CD4-positive, alpha-beta T cell (primary cell): ENCODE measurements at places on chromosomes 16 and 17. TPM values are rescaled to one million over a fixed set of nuclear protein-coding genes. Genes with fewer than 3 reads are reported as not detected.

- H3K4me3 ChIP-seq, result no peak overlapping the region
- no peak for DNase-seq
- H3K27me3 ChIP-seq, result no peaks in the 10 kb centered on the region
- no peak overlapping the region for H3K27ac ChIP-seq
- H3K4me1 ChIP-seq, result peaks cover 10% of the 10 kb centered on the region
These were observed 12.3 kb downstream of the LRRC3C start for GRCh38 chr17:39939588-39940419.

- no peaks in the 10 kb centered on the region for H3K27me3 ChIP-seq
- no peak overlapping the region for H3K27ac ChIP-seq
- H3K4me3 ChIP-seq, result no peak overlapping the region
- peaks cover 57% of the 10 kb centered on the region for H3K36me3 ChIP-seq
These were observed 61.9 kb downstream of the BANP start for GRCh38 chr16:88013091-88013609.

DNA sequence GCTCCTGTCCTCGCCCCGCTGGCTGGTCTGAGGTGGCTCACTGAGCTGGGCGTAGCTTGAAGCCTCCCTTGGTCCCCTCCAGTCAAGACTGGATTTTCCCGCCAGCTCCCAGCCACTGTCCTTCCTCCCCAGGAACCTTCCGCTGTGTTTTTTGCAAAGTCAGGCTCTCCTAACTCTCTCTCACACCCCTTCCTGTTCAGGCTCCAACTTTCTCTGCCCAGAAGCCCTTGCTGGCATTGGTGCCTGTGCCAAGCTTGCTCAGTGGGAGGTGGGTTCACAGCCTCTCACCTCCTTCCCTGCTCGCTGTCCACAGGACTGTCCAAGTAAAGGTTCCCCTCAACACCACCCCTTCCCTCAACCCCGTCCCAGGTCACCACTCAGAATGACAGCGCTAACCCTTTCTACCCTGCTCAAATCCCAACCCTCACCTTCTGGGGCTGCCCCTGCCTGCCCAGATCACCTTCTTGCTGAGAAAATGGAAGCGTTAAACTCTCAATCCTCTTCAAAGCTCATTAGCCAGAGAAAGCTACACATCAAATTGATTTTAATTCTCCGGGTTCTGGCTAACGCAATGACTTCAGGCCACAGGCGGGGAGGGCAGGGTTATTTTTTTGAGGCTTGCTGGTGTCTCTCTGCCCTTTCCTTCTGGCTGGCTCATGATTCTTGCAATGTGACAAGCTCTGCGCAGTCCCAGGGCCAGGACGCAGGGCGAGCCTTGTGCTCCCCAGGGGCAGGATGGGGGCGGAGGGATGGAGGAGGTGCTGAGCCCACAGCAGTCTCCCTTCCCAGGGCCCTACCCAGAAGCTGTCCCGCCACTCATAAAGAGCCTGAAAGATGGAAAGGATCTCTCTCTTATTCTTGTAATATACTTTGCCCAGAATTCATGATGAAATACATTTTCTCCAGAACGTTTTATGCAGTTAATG, 357.2 kb upstream of the TNRC6C start:
- H3K36me3 ChIP-seq, result no peaks in the 10 kb centered on the region
- no peak overlapping the region for H3K27ac ChIP-seq
- no peak for DNase-seq
- H3K4me3 ChIP-seq, result no peak overlapping the region
- no peaks in the 10 kb centered on the region for H3K4me1 ChIP-seq

DNA sequence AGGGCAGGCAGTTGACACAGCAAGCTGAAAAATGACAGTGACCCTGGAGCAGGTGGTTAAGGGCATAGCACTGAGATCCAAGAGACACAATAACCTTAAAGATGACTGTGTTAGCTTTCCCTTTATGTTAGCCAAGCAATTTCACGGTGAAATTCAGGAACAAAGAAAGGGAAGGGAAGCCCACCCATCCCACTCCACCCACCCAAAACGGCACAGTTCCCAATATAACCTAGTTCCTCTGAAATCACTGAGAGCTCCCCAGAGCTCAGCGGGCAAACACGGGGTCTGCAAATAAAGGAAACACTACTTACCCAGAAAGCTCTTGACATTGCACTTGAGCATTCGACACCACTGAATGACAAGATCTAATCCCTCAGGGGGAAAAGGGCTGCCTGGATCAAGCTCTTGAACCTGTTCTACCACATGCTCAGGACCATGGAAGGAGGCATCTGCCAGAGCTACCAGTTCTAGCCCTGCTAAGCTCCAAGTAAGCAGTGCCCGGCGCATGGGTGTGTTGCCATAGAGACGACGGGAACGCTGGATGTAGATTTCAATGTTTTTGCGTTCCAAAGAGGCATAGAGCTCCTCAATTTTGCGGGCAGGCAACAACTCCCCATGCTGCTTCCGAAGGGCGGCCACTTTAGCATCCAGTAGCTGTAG, 10.6 kb downstream of the BLTP2 start:
- H3K4me1 ChIP-seq, result peaks cover 5% of the 10 kb centered on the region
- no peaks in the 10 kb centered on the region for H3K27me3 ChIP-seq
- no peak overlapping the region for H3K4me3 ChIP-seq
- no peak for DNase-seq
- peaks cover 99% of the 10 kb centered on the region for H3K36me3 ChIP-seq

Gene SGF29
- total RNA-seq, result 38.9 TPM

Gene ARL5C
- total RNA-seq, result not detected

Gene PRAC2
- not detected for total RNA-seq

Gene B3GNT9
- total RNA-seq, result 2.5 TPM
